ENCODE measurements at places on chromosomes 5 and 9. TPM values are rescaled to one million over a fixed set of nuclear protein-coding genes. Genes with fewer than 3 reads are reported as not detected.

DNA sequence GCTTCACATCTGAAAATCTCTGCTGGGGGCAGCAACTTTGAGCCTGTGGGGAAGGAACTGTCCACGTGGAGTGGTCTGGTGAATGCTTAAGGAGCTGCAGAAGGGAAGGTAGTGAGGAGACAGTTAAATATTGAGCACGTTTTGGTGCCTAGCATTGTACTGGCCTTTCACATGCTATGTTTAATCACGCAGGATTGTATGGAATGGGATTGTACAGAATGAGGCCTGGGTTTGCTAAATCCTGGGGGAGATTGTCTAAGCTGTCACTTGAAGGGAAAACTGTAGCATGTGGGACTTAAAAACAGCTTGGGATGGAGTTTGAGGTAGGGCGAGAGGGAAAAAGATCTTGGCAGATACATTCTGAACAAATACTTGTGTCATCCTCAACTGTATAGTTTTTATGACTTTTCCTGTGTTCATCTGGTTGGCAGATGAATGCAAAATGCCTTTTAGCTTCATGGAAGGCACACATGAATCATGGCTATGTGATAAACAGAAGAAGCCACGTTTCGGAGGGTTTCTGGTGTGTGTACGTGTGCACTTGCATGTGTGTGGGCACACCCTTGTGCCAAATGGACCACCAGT lies 106.6 kb downstream of the TMC1 start:
- H3K4me3 ChIP-seq = no peak overlapping the region
- DNase-seq = peak; percentile 31
- no peaks in the 10 kb centered on the region for H3K36me3 ChIP-seq
- peaks cover 14% of the 10 kb centered on the region for H3K27me3 ChIP-seq
- H3K4me1 ChIP-seq = no peaks in the 10 kb centered on the region

- no peak for DNase-seq
- H3K4me3 ChIP-seq = peak overlapping the region; percentile 90
- H3K36me3 ChIP-seq = peaks cover 11% of the 10 kb centered on the region
- peaks cover 51% of the 10 kb centered on the region for H3K4me1 ChIP-seq
Observed at GRCh38 chr5:50744776-50745175, 78.3 kb downstream of the PARP8 start.

DNA sequence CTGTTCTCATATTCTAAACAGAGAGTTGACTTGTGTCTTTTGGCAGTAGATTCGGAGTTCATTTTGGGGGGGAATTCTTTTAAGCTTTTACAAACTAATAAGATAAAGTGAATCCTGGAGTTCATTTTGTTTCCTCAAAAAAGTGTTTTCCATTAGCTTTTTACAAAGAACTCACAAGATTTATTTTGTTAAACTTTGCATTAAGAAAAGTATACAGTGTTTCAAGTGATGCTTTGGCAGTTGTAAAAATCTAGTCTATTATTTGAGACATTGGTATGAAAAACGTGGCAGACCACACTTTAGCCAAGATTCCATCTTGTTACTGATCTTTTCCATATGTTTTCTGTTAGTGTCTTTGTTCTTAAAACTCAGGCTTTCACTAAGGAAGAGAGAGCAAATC lies 1.2 kb upstream of the OMD start:
- no peak for DNase-seq
- H3K27ac ChIP-seq = no peak overlapping the region
- no peak overlapping the region for H3K4me3 ChIP-seq
- no peaks in the 10 kb centered on the region for H3K36me3 ChIP-seq
- H3K4me1 ChIP-seq = no peaks in the 10 kb centered on the region

- no peaks in the 10 kb centered on the region for H3K27me3 ChIP-seq
- DNase-seq = peak; percentile 75
- peak overlapping the region; percentile 50 for H3K4me3 ChIP-seq
- H3K36me3 ChIP-seq = peaks cover 37% of the 10 kb centered on the region
- H3K27ac ChIP-seq = peak overlapping the region; percentile 82
Observed at GRCh38 chr5:88203981-88204750, 64.5 kb downstream of the TMEM161B start.

DNA sequence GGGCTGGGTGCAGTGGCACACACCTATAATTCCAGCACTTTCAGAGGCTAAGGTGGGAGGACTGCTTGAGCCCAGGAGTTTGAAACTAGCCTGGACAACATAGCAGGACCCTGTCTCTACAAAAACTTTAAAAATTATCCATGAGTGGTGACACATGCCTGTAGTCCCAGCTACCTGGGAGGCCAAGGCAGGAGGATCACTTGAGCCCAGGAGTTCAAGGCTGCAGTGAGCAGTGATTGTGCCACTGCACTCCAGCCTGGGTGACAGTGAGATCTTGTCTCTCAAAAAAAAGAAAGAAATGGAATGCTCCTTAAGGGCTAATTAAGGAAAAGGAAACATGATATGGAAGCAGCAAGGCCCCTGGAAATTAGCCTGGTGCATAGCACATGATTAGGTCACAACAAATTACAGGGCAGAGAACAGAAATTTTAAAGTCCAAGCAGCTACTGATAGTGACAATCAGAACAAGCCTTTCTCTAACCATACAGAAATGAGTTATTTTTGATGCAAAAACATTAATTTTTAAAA lies 19.5 kb downstream of the ANKH start:
- H3K4me3 ChIP-seq = no peak overlapping the region
- peaks cover 3% of the 10 kb centered on the region for H3K36me3 ChIP-seq
- H3K27ac ChIP-seq = no peak overlapping the region
- no peaks in the 10 kb centered on the region for H3K27me3 ChIP-seq
- peaks cover 6% of the 10 kb centered on the region for H3K4me1 ChIP-seq
- DNase-seq = no peak

DNA sequence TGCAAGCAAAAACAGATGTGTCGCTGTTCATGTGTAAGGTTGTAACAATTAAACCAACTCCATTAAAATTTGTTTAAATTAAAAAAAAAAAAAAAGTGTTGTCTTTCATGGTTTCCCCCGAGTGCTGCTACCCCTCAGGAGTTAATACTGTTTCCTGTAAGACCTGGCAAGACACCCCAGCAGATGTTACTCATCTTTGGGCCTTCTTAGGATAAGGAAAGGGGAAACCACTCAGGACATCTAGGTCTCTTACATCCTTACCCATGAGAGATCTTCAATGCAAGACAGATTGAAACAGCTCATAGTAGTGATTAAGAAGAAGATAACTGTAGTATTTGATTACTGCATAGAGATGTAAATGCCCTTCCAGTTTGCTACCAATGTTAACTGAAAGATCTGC lies 33.5 kb upstream of the F2R start:
- peaks cover 67% of the 10 kb centered on the region for H3K36me3 ChIP-seq
- H3K27ac ChIP-seq = no peak overlapping the region
- H3K4me3 ChIP-seq = no peak overlapping the region
- no peak for DNase-seq

The ZNF618 gene
- total RNA-seq = 0.19 TPM

The NR4A3 gene
- total RNA-seq = 51.1 TPM
